Activated CD4-positive, alpha-beta memory T cell treated with anti-CD3 and anti-CD28 coated beads, Interleukin-2, amount 10 ng/mL, durations not matched to agents 7 days and 5 days (primary cell): ENCODE measurements at places on chromosomes 4 and X.

- no peak for DNase-seq
- no peaks in the 10 kb centered on the region for H3K4me1 ChIP-seq
- H3K27me3 ChIP-seq = peaks cover 5% of the 10 kb centered on the region
- H3K36me3 ChIP-seq = no peaks in the 10 kb centered on the region
- H3K27ac ChIP-seq = no peak overlapping the region
These were observed 34.1 kb downstream of the NAT8L start for GRCh38 chr4:2093265-2093664.

DNA sequence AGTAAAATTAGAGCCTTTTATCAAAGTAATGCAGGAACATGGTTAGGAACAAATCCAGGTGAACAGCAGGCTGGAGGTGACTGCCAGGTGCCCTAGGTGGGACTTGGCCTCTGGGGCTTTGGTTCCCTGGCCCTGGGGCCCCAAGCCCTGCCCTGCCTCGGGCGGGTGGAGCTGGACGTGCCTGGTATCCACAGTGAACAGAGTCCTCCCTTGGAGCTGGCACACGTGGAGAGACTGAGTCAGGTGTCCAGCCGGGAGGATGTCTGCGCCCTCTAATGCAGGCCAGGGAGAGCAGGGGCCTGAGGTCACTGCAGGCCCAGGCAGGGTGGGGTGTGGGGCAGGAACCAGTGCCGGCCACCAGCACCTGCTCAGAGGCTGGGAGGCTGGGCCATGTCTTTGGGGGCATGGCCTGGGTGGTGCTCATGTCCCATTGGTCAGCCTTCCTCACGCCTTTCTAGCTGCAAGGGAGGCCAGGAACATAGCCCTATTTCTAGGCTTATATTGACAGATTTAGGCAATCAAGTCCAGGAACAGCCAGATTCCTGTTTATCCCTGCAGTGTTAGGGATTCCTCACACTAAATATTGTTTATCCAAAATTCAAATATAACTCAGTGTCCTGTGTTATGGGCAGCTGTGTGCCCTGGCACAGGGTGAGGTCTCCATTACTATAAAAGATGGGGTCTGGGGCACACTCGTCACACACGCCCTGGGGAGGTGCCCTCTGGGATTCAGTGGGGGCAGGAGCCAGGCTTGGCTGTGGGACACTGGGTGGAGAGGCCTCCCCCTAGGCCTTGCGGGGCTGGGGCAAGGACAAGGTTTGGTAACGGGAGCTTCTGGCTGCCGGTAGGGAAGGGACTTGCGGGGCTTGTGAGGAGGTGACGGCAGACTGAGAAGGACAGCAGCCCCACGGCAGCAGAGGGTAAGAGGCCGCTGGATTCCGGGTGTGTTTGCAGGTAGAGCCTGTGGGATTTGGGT, 14.3 kb upstream of the NAT8L start:
- peaks cover 11% of the 10 kb centered on the region for H3K27me3 ChIP-seq
- H3K4me3 ChIP-seq = no peak overlapping the region
- no peaks in the 10 kb centered on the region for H3K36me3 ChIP-seq
- DNase-seq = peak; percentile 16
- no peak overlapping the region for H3K27ac ChIP-seq
- H3K4me1 ChIP-seq = peaks cover 4% of the 10 kb centered on the region

- H3K4me3 ChIP-seq = no peak overlapping the region
- peaks cover 1% of the 10 kb centered on the region for H3K27me3 ChIP-seq
- peaks cover 25% of the 10 kb centered on the region for H3K4me1 ChIP-seq
- H3K27ac ChIP-seq = no peak overlapping the region
These were observed 38.7 kb upstream of the FGF2 start for GRCh38 chr4:122787940-122788339.

DNA sequence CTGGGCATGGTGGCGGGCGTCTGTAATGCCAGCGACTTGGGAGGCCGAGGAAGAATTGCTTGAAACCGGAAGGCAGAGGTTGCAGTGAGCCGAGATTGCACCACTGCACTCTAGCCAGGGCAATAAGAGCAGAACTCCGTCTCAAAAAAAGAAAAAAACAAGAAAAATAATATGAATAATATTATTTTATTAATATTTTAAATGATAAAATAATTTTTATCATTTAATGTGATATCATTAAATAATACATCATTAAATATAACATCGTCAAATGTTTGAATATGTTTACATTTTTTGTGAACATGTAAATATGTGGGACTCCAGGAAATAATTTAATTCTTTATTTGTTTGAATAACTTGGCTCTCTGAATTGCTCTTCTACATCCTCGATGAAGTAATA, 15.5 kb downstream of the UNC5C start:
- H3K27ac ChIP-seq = no peak overlapping the region
- H3K4me1 ChIP-seq = no peaks in the 10 kb centered on the region
- no peaks in the 10 kb centered on the region for H3K27me3 ChIP-seq
- no peak for DNase-seq

GRCh38 chrX:4670606-4671005, 957.2 kb upstream of the PRKX start:
- DNase-seq = no peak
- no peaks in the 10 kb centered on the region for H3K4me1 ChIP-seq
- no peak overlapping the region for H3K4me3 ChIP-seq
- H3K36me3 ChIP-seq = no peaks in the 10 kb centered on the region
- H3K27me3 ChIP-seq = no peaks in the 10 kb centered on the region

DNA sequence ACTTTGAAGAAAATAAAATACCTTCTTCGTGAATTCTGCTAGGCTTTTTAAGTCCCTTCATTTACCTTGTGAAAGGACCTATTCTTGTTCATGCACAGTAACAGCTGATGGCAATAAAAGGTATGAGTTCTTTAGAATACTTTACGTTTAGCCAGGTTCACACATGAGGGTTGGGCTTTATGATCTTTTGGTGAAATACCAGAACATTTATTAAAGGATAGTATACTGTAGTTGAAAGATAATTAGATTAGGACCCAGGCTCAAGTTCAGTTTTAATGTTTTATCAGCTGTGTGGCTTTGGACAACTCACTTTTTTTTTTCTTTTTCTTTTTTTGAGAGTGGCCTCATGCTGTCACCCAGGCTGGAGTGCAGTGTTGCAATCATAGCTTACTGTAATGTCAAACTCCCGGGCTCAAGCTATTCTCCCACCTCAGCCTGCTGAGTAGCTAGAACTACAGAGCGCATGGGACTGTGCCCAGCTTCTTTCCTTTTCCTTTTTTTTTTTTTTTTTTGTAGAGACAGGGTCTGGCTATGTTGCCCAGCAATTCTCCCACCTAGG, 28.2 kb upstream of the NEIL3 start:
- H3K27me3 ChIP-seq = peaks cover 2% of the 10 kb centered on the region
- no peak overlapping the region for H3K4me3 ChIP-seq
- peaks cover 3% of the 10 kb centered on the region for H3K4me1 ChIP-seq
- no peak overlapping the region for H3K27ac ChIP-seq
- no peak for DNase-seq

- no peaks in the 10 kb centered on the region for H3K36me3 ChIP-seq
- DNase-seq = no peak
- H3K27ac ChIP-seq = no peak overlapping the region
- no peak overlapping the region for H3K4me3 ChIP-seq
These were observed 258.5 kb upstream of the GIMD1 start for GRCh38 chr4:106627051-106627450.

GRCh38 chr4:98430708-98431403, 169.7 kb downstream of the RAP1GDS1 start:
- H3K27ac ChIP-seq = no peak overlapping the region
- no peaks in the 10 kb centered on the region for H3K27me3 ChIP-seq
- peaks cover 6% of the 10 kb centered on the region for H3K4me1 ChIP-seq
- DNase-seq = no peak
- H3K36me3 ChIP-seq = peaks cover 28% of the 10 kb centered on the region

GRCh38 chrX:153029875-153030274, 26.4 kb upstream of the PNMA3 start:
- no peak overlapping the region for H3K4me3 ChIP-seq
- H3K36me3 ChIP-seq = no peaks in the 10 kb centered on the region
- no peaks in the 10 kb centered on the region for H3K27me3 ChIP-seq
- H3K4me1 ChIP-seq = peaks cover 24% of the 10 kb centered on the region
- no peak for DNase-seq

- DNase-seq = no peak
- H3K4me3 ChIP-seq = no peak overlapping the region
- no peaks in the 10 kb centered on the region for H3K36me3 ChIP-seq
- H3K4me1 ChIP-seq = no peaks in the 10 kb centered on the region
- H3K27me3 ChIP-seq = no peaks in the 10 kb centered on the region
These were observed 102.6 kb downstream of the LHFPL1 start for GRCh38 chrX:112577146-112577545.

DNA sequence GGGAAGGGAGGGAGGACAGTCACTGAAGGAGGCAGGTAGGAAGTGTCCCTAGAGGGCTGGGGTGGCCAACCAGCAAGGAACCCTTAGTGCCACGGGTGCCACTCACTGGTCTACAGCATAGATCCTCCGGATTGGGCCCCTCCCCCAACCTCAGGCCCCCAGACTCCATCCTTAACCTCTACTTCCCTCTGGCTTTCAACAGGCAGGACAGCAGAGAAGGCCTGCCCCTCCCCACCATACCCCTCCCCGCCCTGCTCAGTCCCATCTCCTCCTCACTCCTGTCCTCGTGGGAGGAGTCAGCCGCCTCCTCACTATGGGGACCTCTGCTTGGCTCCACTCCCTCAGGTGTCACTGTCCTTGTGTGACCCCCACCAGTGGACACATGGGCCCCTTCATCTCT, 77.7 kb upstream of the PSAPL1 start:
- H3K4me1 ChIP-seq = peaks cover 2% of the 10 kb centered on the region
- peaks cover 29% of the 10 kb centered on the region for H3K27me3 ChIP-seq
- H3K27ac ChIP-seq = no peak overlapping the region
- DNase-seq = no peak
- H3K4me3 ChIP-seq = no peak overlapping the region
- no peaks in the 10 kb centered on the region for H3K36me3 ChIP-seq

GRCh38 chr4:139522457-139522856, 33.6 kb downstream of the SETD7 start:
- peaks cover 34% of the 10 kb centered on the region for H3K36me3 ChIP-seq
- DNase-seq = no peak
- H3K27me3 ChIP-seq = no peaks in the 10 kb centered on the region
- no peak overlapping the region for H3K4me3 ChIP-seq

- no peaks in the 10 kb centered on the region for H3K36me3 ChIP-seq
- H3K4me1 ChIP-seq = no peaks in the 10 kb centered on the region
- no peaks in the 10 kb centered on the region for H3K27me3 ChIP-seq
- no peak overlapping the region for H3K4me3 ChIP-seq
- H3K27ac ChIP-seq = no peak overlapping the region
- no peak for DNase-seq
These were observed 393.0 kb upstream of the GNPDA2 start for GRCh38 chr4:45119376-45119775.

DNA sequence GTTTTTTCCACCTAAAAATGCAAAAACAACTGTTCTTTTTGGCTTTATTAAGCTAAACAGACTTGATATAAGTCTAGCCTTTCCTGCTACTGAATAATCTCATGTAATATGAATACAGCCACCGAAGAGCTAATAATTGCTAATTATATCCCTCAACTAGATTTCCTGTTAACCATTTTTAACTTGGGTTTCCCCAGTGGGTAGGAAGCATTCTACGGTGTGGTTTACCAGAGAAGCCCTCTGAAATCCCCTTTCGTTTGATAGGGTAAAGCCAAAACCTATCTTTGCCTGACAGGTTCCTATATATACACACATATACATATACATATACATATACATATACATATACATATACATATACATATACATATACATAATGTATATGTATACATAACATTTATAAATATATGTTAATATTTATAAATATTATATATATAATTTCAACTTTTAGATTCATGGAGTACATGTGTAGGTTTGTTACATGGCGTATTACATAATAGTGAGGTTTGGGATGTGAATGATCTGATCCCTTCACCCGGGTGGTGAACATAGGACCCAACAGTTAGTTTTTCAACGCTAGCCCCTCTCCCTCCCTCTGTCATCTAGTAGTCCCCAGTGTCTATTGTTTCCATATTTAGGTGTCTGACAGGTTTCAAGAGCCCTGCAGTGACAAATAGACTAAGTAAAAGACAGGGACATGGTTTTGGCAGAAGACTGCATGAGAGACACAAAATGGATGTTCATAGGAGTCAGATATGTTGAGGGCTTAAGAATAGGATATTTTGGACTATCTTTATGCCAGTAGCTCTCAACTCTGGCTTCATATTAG, 62.4 kb downstream of the ATXN3L start:
- no peak overlapping the region for H3K27ac ChIP-seq
- H3K4me3 ChIP-seq = no peak overlapping the region
- H3K4me1 ChIP-seq = peaks cover 35% of the 10 kb centered on the region
- DNase-seq = no peak
- H3K27me3 ChIP-seq = no peaks in the 10 kb centered on the region

- no peak overlapping the region for H3K27ac ChIP-seq
- H3K36me3 ChIP-seq = no peaks in the 10 kb centered on the region
- DNase-seq = no peak
- no peak overlapping the region for H3K4me3 ChIP-seq
- no peaks in the 10 kb centered on the region for H3K4me1 ChIP-seq
These were observed 4.7 kb downstream of the GLUD2 start for GRCh38 chrX:121052122-121052521.

- H3K27ac ChIP-seq = no peak overlapping the region
- H3K4me3 ChIP-seq = no peak overlapping the region
- DNase-seq = no peak
- H3K36me3 ChIP-seq = peaks cover 57% of the 10 kb centered on the region
These were observed 12.6 kb downstream of the ADD1 start for GRCh38 chr4:2856266-2856665.

- H3K27ac ChIP-seq = no peak overlapping the region
- no peak overlapping the region for H3K4me3 ChIP-seq
- H3K4me1 ChIP-seq = no peaks in the 10 kb centered on the region
- peaks cover 8% of the 10 kb centered on the region for H3K27me3 ChIP-seq
- DNase-seq = no peak
These were observed 109.6 kb downstream of the SHROOM4 start for GRCh38 chrX:50704360-50704759.

GRCh38 chrX:39859991-39860861, 237.5 kb downstream of the BCOR start:
- no peaks in the 10 kb centered on the region for H3K27me3 ChIP-seq
- peak overlapping the region; percentile 35 for H3K4me3 ChIP-seq
- peaks cover 60% of the 10 kb centered on the region for H3K4me1 ChIP-seq
- H3K36me3 ChIP-seq = no peaks in the 10 kb centered on the region
- DNase-seq = peak; percentile 89
- peak overlapping the region; percentile 91 for H3K27ac ChIP-seq

GRCh38 chr4:2451821-2452785, 16.8 kb upstream of the RNF4 start:
- no peak for DNase-seq
- no peaks in the 10 kb centered on the region for H3K36me3 ChIP-seq
- no peaks in the 10 kb centered on the region for H3K4me1 ChIP-seq
- no peak overlapping the region for H3K4me3 ChIP-seq
- H3K27ac ChIP-seq = no peak overlapping the region

DNA sequence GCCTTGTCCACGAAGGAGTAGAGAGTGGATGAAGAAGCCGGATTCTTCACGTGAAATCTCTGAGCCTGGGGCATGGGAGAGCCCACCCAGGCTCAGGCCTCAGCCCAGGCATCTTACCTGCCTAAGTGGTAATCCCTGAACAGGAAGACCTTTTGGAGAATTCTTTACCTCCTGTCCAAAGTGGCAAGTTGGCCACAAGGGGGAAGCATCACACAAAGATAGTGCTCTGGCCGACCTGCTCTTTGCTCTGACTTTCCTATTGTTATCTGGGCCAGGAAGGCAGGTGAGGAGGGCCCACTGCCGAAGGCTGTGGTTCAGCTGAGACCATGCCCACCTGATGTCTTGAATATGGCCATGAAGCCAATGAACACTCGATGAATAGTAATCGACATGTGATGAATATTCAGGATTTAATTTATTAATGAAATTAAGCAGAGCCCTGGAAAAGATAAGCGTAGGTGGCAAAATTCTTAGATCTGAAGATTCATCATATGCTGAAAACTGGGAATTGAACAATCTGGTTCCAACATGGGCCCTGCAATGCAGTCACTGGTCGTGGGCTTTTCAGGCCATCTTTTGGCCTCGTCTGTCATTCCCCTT, 93.8 kb downstream of the PDGFRA start:
- peaks cover 12% of the 10 kb centered on the region for H3K4me1 ChIP-seq
- H3K27me3 ChIP-seq = no peaks in the 10 kb centered on the region
- H3K36me3 ChIP-seq = no peaks in the 10 kb centered on the region
- no peak overlapping the region for H3K27ac ChIP-seq
- peak; percentile 56 for DNase-seq
